ENCODE measurements at places on chromosomes 6 and 20. TPM values are rescaled to one million over a fixed set of nuclear protein-coding genes. Genes with fewer than 3 reads are reported as not detected.

HCRTR2 gene
- 0.09 TPM for total RNA-seq

EEF1A2 gene
- total RNA-seq: 0.19 TPM

EBF4 gene
- 2.9 TPM for total RNA-seq

- no peak for DNase-seq
- H3K27me3 ChIP-seq: no peaks in the 10 kb centered on the region
- peaks cover 2% of the 10 kb centered on the region for H3K4me1 ChIP-seq
- no peak overlapping the region for H3K27ac ChIP-seq
- no peak overlapping the region for H3K4me3 ChIP-seq
These were observed 14.9 kb downstream of the MAN1A1 start for GRCh38 chr6:119334535-119335264.

DNA sequence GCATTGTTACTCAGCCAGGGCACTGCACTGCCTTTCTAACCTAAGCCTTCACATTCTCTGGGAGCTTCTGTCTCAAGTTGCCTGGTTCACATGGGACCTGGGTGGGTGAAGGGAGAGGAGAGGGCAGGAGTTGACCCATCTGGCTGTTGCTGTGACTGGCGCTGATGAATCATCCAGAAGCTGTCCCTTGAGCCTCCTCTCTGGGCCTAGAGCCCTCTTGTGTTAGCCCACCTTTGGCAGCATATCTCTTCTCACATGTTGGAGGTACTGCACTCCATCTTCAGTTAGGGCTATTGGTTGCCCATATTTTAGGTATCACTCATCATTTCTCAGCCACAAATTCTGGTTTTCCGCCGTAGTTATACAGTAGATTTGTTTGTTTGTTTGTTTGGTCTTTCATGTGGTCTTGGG, 19.8 kb downstream of the XRN2 start:
- H3K36me3 ChIP-seq: no peaks in the 10 kb centered on the region
- no peak overlapping the region for H3K4me3 ChIP-seq
- H3K27ac ChIP-seq: no peak overlapping the region
- no peaks in the 10 kb centered on the region for H3K4me1 ChIP-seq
- no peaks in the 10 kb centered on the region for H3K27me3 ChIP-seq
- DNase-seq: no peak
